T-helper 1 cell (primary cell): ENCODE measurements at places on chromosomes 11 and 22.

- no peak for DNase-seq
Measured at GRCh38 chr11:124875401-124875800, 10.2 kb downstream of the ROBO3 start.

DNA sequence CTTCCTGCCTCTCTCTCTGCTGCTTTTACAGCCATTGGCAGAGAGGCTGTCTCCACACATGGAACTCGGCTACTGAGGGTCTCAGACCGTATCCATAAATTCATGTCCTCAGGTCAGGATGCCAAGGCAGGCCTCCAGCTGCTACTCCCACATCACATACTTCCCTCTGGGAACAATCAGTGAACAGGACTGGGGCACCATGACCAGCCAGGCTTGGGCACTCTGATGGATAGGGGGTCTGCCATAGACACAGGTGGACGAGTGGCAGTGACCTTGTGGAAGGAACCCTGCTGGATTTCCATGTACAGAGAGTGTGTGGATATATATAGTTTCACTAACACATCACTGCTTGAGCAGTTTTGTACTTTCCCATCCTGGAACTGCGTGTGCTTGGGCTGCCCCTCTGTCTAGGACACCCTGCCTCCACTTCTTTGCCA is 97.7 kb upstream of the PARVA start:
- no peak for DNase-seq

DNA sequence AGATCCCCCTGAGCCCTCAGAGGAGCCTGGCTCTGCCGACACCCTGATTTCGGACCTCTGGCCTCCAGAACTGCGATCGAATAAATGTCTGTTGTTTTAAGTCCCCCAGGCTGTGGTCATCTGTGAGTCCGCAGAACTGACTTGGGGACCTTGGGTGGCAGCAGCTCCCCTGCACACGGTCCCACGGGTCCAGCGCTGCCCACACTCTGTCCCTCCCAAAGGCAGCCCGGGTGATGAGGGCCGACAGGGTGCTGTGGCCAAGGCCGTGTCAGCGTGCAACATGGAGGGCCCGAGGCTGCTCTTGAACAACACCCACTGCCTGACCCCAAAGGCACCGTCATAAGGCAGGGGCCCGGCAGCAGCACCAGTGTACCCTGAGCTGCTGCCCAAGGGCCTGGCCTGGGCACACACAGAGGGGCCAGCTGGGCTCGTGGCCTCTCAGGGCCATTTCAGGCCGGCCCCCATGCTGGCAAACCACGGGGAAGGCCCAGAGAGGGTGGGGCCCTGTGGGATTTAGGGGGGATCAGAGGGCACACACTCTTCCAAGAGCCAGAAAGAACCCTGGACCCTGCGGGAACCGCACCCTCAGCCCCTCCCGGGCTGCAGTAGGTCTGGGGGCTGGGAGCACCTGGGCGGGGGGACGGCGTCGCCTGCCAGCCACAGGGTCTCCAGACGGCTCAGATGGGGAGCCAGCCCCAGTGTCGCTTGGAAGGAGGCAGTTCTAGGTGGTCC is 77.1 kb upstream of the PRR5 start:
- no peak for DNase-seq

DNA sequence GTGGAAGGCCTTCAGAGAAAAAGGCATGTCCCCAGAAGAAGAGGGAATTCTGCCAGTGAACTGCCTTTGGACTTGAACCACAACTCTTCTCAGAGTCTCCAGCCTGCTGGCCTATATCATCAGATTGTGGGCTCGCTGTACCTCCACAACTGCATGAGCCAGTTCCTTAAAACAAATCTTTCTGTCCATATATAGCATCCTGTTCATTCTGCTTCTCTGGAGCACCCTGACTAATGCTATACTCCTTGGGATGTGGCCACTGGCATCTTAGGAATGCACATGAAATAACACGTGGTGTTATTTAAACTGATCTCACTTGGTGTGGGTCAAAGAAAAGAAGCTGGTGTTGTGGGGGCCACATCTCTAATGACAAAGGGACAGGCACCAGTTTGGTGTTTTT is 58.3 kb upstream of the VSTM5 start:
- DNase-seq = no peak

DNA sequence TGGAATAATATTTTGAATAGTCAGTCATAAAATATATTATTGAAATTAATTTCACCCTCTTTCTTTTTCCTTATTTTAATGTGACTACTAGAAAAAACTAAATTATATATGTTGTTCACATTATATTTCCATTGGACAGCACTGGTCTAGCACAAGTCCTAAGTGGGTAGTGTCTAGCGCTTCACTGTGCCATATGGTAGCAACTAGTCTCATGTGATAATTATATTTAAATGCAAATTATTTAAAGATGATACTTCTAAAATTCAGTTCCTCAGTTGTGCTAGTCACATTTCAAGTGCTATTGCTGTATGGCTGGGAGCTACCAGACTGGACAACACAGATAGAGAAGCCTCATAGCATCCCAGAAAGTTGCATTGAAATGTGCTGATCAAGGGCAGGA is 19.1 kb upstream of the LDLRAD3 start:
- DNase-seq = no peak

- DNase-seq = no peak
Measured at GRCh38 chr11:97229936-97230335, 840.1 kb downstream of the JRKL start.

- DNase-seq = no peak
Measured at GRCh38 chr11:115202900-115203552, 301.2 kb downstream of the CADM1 start.

- no peak for DNase-seq
Measured at GRCh38 chr11:47257517-47258316, at the start of gene NR1H3. Gene NR1H3, plus strand, starts transcription at chr11:47257996. Its CDS starts 1,221 bp downstream, at chr11:47259217.

- DNase-seq = no peak
Measured at GRCh38 chr11:25981998-25982397, 349.9 kb upstream of the ANO3 start.

- no peak for DNase-seq
Measured at GRCh38 chr11:64564947-64565889, 25.8 kb upstream of the SLC22A12 start.

DNA sequence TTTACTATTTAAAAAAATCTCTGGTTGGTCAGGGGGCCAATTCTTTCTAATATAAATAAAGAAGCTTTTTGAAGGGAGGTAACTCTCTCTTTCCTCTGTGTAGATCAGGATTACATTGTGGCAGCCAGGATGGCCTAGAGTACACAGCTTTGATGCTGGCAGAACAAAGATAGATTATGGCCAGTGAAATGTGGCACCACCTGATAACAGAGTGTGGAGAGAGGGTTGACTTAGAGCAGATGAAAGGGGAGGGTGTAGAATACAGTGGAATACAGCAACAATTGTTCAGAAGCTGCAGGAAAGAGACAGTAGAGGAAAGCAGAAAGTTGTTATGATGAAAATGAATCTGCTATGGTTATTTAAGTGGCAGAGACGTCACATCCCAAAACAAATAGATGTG is 99.0 kb downstream of the FAR1 start:
- DNase-seq = no peak

GRCh38 chr11:44177905-44178304 is 82.4 kb downstream of the EXT2 start:
- no peak for DNase-seq

DNA sequence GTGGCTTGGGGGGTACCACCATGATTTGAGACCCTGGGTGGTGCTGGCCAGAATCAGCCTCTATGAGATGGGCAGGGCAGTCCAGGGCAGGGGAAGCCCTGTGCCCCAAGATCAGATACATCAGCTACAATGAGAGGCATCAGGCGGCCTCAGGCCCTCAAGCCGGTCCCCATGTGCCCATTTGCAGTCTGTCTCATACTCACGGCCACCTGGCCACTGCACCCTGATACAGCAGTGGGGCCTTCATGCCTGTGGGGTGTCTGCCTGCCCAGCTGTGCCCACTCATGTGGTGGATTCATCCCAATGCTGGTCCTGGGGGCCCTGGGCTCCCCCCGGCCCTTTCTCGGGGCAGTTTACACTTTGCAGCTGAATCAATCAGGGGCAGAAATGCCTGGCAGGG is 42.4 kb upstream of the KCNQ1OT1 start:
- DNase-seq = no peak

- peak; percentile 35 for DNase-seq
Measured at GRCh38 chr11:96393753-96394348, 4.0 kb downstream of the JRKL start.

DNA sequence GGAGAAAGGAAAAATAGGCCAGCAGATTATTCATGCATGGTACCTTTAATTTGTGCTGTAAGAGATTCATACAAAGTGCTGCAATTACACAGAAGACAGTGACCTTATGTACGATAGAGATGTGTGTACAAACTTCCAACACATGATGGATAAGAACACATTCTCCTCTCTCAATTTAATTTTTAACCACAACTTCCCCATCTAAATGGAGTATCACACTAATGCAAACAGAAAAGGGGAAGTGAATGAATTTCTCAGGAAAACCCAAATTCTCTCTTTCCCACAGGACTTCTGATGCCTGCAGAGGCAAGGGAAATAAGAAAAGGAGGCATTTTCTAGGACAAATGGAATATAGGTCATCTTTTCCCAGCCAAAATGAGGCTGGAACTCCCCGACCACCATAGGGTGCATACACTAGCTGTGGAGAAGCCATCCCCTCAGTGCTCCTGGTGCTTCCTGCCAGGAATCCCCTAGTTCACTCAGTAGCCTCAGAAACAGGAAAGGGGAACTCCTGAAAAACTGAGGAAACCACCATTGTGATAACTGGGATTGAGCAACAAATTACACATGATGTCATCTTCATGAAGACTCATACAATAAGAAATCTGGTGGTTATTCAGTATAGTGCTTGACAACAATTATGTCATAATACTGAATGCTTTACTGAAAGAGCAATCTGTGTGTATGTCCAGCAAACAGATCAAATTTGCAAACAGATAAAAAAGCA is 22.4 kb downstream of the MMP10 start:
- DNase-seq = no peak

DNA sequence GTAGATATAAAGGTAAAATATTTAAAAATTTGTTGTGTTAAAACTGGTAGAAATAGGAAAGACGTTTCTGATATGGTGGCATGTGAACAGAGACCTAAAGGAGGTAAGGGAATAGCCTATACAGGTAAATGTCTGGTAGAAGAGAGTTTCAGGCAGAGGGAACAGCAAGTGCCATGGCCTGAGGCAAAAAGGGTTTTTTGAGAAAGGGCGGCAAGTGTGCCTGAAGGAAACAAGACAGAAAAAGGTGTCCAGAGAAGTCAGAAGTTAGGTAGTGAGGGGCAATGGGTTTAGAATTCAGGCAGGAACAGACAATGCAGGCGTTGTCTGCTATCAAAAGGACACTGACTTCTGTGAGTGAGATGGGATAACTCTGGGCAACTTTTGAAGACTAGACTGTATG is 339.7 kb downstream of the DYNC2H1 start:
- DNase-seq = no peak

GRCh38 chr22:32916025-32916424 is 114.5 kb downstream of the TIMP3 start:
- no peak for DNase-seq

DNA sequence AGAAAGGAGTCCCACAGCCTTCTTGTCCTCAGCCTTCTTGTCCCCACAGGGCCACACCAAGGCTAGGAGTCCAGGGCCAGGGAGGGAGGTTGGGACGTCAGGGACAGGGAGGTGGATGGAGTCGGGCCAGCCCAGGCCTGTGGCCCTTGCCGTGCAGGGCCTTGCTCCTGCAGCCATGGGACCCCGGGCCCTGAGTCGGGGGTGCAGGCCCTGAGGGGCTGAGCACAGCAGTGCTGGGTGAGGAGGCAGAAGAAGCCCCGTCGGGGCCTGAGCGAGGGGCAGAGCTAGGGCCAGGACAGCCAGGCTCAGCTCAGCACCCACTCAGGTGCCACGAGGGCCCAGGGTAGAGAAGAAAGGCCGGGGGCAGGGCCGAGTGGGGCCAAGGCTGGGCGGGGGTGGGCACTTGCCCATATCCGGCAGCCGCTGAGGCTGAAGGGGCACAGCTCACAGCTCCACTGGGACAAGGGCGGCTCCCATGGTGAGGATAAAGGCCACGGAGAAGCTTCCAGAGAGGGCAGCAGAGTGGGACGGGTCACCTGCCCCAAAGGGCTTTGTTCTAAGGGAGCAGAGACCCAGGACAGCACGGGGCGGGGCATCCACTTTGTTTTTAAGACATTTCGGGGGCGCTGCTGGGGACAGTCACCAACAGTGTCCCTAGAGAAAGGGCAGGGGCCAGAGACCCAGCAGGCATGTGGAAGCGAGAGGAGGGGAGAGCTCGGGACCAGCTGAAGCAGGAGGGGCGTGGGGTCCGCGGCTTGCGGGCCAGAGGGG is 3.6 kb downstream of the MLC1 start:
- DNase-seq = no peak

GRCh38 chr11:61718621-61719302 is 33.7 kb upstream of the MYRF start:
- no peak for DNase-seq

- DNase-seq = peak; percentile 0
Measured at GRCh38 chr11:2524446-2525165, 79.8 kb downstream of the KCNQ1 start.

- no peak for DNase-seq
Measured at GRCh38 chr11:7154881-7155361, 66.1 kb downstream of the RBMXL2 start.

GRCh38 chr22:20536590-20537324 is 29.3 kb downstream of the MED15 start:
- no peak for DNase-seq

DNA sequence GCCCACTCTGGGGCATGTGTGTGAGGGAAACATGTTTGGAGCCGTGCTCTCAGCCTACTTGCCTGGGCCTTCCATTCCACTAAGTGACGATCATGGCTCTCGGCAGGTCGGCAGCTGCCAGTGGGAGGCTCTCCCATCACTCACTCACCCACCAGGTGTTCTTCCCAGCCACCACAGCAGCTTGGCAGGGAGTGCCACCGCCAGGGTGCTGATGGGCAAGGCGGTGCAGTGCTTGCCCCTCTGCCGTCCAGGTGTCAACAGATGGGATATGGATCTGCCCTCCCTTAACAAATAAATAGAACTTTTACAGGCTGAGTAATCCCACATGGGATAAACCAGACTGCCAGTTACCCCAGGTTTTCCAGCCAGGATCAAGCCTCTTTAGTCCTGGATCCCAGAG is 205.5 kb upstream of the TMEM45B start:
- no peak for DNase-seq

- no peak for DNase-seq
Measured at GRCh38 chr11:15507592-15507991, 392.9 kb downstream of the INSC start.
